ENCODE measurements at places on chromosomes 12 and 14.

GRCh38 chr14:44405011-44405486 is 102.0 kb downstream of the FSCB start:
- no peak for DNase-seq

- DNase-seq = no peak
These were observed 69.1 kb downstream of the ARL6IP4 start for GRCh38 chr12:123049398-123050240.

- DNase-seq = no peak
These were observed 13.2 kb upstream of the SELPLG start for GRCh38 chr12:108646600-108647579.

GRCh38 chr12:23550753-23551152 is 398.7 kb downstream of the SOX5 start:
- DNase-seq = no peak

GRCh38 chr12:42140901-42141300 is 3.8 kb downstream of the GXYLT1 start:
- no peak for DNase-seq
